Left hindlimb (tissue), 1 donor: ENCODE measurements at places on chromosomes 1 and 21.

GRCh38 chr1:6099297-6099696 lies 53.6 kb downstream of the KCNAB2 start:
- DNase-seq = peak; percentile 23

DNA sequence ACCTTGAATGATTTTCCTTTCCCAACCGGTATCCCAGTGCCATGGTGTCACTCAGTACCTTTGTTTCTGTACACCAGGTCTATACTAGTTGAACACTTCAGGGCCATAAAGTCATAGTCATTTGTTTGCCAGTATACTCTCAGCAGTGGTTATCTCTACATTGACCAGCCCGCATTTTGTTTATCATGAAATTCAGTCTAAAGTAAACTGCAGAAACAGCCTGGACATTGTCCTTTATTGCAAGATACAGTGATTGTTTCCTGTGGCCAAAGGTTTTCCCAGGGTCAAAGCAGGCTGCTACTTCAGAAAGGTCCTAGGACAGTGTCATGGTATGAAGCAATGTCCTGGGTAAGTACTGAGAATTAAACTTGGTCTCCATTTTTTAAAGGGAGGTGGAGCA lies 407.4 kb downstream of the RWDD3 start:
- DNase-seq = no peak

GRCh38 chr1:245036102-245036501 lies 118.7 kb upstream of the KIF26B start:
- no peak for DNase-seq

DNA sequence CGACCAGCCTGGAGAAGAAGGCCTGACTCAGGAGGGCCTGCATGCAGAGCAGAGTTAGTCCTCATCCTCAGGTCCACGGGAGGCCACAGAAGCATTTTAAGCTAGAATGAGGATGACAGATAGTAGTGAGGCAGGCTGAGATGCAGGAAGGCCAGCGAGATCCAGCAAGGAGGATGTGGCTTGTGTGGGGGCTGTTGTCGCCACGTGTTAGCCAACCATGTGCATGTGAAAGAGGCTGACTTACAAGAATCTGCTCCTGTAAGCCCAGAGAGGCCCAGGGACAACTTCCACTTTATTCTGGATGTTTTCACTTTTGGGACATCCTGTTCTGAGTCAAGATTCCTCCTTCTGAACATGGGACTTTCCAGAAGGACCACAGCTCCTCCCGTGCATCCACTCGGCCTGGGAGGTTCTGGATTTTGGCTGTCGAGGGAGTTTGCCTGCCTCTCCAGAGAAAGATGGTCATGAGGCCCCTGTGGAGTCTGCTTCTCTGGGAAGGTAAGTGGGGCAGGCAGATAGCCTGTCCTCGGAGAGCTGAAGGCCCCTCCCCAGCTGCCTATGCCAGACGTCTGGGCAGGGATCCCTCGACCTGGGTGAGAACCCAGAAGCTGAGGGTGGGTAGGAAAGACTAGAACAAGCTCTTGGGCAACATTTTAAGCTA lies at the start of gene SLAMF8:
Gene SLAMF8 (plus strand): TSS at position 433 of the 661 bp plus-strand sequence. CDS start 26 bp downstream, at position 459.
- DNase-seq = no peak

DNA sequence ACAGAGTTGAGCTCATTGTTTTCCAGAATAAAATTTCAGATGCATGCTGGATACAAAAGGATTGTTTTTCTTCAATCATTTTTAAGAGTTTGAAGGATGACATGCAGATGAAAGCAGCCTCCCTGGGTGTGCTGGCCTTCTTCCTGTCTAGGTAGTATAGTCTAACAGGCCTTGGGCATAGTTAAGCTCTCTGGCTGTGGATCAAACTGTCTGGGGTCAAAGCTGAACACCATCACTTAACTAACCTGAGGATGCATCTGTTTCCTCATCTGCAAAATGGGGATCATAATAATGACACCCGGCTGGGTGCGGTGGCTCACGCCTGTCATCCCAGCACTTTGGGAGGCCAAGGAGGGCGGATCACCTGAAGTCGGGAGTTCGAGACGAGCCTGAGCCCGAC lies 6.0 kb upstream of the TIE1 start:
- DNase-seq = no peak

DNA sequence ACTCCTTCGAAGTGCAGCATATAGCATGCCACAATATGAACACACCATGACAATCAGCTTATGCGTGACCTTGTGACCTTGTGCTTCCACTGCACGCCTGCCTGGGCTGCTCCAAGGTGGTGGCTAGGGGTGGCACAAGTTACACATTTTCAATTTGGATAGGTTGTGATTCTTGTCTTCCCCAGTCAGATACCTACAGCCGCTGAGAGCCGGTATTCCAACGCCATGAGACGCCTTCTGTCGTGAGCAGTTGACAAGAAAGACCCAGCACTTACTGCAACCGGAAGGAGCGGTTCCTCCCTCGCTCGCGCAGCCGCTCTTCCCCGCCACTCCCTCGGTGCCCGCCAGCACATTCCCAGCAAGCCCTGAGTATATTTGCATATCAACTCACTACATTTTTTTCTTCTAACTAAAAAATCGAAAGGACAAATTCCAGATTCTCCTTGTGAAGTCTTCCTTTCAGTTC lies 359 bp upstream of the RNU11 start:
- peak; percentile 95 for DNase-seq

DNA sequence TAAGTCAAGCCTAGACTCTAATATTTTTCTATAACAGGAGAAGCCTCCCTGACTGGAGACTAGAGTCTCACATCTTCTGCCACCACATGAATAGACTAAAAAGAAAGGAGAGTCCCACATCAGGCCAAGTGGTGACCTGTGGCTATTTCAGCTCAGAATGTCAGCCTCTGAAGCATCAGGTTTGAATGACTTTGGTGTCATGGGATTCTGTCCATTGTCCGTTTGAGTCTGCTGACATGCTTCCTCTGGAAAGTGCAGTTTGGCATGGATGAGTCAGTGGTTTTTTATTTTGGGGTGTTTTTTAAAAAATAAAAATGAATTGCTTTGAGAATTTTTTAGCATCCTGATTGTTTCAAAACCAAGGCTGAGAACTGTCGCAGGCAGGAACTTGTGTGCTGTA lies 19.5 kb downstream of the DYRK3 start:
- no peak for DNase-seq

DNA sequence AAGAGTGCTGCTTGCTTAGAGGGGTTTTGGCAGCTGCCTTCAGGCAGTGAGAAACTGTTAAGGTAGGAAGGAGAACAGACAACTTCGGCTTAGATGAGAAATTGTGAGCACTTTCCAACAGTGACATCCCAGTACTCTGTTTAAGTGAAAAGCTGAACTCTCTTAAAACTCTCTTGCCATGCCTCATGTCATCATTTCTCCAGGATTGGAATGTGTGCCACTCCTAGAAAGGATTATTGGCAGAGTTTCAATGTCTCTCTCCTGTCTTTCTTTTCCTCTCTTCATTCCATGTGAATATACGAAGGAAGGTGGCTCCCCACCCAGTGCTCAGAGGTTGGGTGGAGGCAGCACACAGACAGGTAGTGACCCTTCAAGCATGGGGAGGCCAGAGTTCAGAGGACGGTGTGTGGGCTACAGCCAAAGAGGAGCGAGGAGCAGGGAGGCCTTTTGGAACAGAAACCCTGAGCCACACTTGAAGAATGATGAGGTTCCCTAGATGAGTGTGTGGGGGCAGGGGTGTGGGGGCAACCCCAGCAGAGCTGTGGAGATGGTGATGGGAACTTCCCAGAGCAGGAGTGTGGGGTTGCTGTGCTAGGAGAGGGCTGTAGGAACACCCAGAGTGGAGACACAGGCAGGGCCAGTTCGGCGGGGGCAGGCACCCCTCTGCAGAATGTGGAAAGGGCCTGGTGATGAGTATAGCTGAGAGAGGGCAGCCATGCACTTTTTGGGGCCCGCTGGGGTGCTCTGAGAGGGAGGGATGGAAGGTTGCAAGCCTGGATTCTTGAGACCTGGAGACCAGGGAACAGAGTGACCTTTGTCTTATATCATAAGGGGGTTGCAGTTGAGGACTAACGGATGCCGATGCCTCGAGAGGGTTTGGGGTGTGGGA lies 58.8 kb downstream of the GALNT2 start:
- DNase-seq = no peak

DNA sequence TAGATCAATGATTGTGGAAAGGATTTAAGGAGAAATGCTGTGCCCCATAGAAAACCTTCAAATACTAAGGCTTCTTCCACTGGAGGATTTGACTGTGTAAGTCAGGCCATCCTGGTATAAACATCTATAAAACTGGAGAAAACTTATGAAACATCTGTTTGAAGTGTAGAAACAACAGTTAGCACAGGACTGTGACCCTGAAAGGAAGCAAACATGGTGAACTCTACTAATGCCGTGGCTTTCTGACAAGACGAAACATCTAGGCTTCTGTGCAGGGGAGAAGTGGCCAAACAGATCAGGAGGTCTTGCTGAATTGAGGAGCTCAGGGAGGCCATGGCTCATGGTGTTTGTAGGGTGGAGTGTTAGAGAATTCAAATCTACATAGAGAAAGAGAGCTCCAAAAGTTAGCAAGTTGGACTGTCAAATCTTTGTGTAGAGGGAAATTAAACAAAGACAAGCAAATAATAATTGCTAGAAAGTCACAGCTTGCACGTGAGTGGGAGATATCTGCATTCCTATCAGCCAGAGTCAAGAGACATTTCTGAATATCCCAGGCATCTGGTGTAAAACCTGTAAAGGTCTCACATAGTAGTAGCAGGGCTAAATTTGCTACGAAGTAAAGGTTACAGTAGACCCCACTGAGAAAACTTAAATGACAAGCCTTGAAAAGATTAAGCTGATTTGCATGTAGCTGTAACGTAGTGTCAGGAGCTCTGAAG lies 566.8 kb upstream of the B3GALT2 start:
- no peak for DNase-seq

DNA sequence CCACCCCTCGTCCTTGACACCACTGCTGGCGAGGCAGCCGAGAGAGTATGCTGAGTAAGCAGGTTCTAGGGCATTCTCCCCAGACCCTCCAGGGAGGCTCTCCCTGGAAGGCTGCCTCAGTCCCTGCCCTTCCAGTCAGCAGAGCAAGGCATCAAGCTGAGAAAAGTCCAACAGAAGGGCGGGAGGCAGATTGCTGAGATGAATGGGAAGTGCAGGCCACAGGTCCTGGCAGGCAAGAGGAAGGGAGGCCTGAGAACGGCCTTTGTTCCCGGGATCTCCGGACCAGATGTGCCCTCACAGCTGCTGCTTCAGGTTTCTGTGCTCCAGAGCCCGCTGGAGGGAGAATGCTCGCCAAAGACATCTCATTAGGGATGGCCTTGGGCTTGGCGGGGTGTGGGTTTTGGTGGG lies 270.0 kb upstream of the VAMP3 start:
- peak; percentile 71 for DNase-seq

- DNase-seq = no peak
Measured at GRCh38 chr21:20388400-20388799, 609.8 kb upstream of the NCAM2 start.

DNA sequence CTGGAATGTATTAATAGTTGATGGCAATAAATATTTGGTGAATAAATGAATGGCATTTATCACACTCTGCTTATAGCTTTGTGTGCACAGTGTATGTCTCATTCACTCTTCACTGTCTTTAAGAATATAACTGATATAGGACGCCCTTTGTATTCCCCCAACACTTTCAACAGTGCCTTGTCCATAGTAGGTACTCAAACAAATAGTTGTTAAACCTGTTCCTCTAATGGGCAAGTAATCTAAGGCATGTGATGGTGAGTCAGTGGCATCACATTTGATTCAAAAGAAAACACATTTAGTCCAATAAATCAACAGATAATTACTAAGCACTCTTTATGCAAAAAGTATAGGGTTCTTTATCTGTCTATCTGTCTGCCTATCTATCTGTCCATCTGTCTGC lies 11.2 kb upstream of the RXRG start:
- no peak for DNase-seq

GRCh38 chr1:43527111-43527878 lies 3.4 kb upstream of the PTPRF start:
- DNase-seq = no peak

- DNase-seq = no peak
Measured at GRCh38 chr1:111441573-111442192, 7.4 kb downstream of the WDR77 start.

GRCh38 chr1:186482661-186483255 lies 21.8 kb upstream of the PDC start:
- peak; percentile 70 for DNase-seq

DNA sequence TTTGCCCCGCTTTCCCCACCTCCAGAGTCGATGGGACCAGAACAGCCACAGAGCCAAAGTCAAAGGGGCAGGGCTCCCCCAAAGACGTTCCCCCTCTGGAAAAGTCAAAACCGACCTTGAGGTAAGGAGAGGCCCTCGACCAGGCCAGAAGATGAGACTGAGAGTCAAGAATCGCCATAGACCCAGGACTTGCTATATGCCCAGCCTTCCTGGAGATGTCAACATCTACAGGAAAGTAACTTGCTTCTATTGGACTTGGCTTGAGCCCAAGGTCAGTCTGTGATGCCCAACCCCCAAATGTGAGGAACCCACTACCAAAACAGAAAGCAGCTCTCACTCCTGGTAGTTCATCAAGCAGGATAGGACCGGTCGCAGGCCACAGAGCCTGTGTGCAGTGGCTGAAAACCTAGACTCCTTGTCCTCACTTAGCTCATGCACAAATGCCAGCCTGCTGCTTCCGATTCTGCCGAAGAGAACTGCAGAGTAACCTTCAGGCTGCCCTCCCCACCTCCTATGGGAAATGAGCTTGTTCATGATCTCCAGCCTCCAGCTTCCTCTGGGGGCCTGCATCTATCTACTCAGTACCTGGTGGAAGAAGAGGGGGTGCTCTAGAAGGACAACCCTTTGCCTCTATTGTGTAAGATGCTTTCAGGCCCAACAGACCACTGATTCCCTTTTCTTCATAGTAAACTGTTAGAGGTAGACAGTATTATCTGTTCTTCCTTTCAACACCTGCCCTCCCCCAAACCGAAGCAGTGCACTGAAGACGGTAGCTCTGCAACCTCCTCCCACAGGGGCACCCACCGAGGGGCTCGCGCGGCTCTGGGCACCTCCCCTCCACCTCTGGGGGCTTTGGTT lies 1.4 kb downstream of the ACOT7 start:
- DNase-seq = no peak

DNA sequence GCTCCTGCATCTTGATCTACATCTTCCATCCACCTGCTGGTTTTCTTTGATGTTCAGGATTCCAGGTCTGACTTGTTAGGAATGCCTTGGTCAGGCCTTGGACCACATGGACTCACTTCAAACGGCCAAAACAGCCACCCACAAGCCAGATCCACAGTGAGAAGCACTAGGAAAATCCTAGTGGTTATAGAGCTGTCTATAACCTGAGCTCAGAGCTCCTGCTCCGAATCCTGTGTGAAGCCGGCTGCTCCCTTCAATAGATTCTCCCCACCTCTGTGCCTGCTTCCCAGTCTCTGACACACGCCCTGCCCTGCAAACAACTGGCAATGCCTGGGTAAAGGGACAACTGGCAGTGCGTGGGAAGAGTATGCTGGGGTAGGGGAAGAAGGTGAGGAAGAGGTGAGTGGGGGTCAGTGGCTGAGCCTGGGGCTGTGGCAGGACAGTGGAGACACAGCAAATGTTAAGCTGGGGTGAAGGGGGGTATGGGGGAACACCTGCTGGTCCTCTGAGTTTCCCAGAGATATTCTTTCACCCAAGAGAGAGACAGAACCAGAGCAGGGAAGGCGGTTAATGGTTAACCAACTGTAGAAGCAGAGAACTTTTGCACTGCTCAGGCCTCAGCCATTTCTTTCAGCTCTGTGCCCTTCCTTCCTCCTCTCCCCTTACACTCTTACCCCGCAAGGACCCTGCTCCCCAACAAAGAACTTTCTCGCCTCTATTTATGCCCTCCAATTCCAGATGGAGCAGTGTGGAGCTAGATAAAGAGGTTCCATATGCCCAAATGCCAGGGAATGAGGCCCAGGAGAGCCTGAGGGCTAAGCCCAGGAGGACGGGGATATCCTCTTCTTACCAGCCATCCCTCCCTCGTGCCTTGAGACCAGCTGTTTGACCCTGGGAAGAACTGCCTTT lies 4.5 kb downstream of the PLXNA2 start:
- DNase-seq = no peak
